ENCODE measurements at places on chromosomes 11 and 22. TPM values are rescaled to one million over a fixed set of nuclear protein-coding genes. Genes with fewer than 3 reads are reported as not detected.

DNA sequence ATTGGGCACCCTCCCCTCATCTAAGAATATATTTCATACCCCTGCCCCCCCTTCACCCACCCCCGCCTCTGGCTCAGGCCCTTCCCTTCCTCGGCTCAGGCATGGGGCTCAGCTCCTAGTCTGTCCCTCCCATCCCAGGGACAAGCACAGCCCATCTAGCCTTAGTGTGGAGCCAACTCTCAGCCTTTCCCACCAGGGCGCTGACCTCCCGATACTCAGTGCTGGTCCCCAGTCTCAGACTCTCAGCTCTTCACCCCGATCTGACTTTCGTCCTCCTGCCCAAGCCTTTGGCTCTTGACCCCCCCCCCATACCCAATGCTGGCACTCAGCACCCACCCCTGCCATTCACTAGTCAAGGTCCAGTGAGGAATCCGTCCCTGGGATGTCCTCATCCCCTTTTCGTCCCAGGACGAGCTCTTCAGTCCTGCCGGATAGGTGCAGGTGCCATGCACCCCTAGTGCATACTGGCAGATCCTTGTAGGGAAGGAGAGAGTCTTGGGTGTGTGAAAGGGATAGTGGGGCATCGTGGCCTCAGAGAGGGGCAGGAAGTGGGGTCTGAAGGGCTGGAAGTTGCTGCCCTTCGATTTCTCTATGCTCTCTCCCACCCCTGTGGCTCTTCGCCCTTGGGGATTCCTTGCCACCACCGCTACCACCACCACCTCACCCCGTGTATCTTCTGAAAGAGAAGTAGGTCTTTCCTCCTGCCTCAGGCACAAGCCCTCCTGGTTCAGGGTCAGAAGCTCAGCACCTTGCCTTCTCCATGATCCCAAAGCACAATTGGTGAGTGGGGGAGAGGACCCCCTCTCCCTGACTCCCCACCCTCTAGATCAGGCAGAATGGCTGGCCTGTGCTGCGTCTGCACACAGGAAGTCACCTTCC, 2.4 kb downstream of the TPBGL start:
- DNase-seq = no peak

GRCh38 chr22:39360242-39360641, 10.5 kb downstream of the SYNGR1 start:
- no peak for DNase-seq

MOGAT2 gene
- 1.1 TPM for polyA plus RNA-seq

DNA sequence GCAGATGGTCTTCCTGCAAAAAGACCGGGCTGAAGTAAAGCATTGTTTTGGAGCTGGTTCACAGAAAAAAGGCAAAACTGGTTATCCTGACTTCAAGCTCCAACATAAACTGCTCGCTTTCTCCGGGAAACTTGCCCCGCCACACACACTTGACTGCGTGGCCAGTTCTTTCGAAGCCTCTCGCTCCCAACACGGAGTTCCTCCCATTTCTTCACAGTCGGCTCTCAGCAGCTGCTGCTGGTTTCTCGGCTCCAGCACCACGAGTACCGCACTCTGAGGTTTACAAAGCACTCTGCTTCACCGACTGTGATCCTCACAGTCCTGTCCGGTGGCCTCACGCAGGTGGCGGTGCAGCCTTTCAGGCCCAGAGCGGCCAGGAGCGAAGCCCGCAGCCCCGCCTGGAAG, 264 bp downstream of the CHEK1 start:
- DNase-seq = no peak

DNA sequence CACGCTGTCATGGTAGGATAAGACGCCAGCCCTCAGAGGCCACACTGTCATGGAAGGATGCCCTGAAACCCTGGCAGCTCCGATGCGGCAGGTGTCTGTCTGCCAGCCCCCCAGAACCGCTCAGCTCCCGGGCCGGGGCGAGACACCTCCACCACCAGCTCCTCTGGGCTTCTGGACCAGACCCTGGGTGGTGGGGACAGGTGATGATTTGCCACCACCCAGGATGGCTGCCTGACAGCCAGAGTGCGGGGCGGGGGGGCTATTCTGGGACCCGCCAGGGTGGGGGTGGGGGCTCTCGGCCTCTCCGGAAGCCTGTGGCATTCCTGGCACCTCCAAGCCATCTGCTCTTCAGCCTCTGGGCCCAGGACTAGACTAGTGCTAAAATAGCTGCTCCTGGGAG, 9.4 kb downstream of the PHLDA2 start:
- DNase-seq = no peak

ZNF70 gene
- 8.1 TPM for polyA plus RNA-seq

GRCh38 chr22:42862045-42862734, 5.1 kb upstream of the ARFGAP3 start:
- DNase-seq = no peak

DNA sequence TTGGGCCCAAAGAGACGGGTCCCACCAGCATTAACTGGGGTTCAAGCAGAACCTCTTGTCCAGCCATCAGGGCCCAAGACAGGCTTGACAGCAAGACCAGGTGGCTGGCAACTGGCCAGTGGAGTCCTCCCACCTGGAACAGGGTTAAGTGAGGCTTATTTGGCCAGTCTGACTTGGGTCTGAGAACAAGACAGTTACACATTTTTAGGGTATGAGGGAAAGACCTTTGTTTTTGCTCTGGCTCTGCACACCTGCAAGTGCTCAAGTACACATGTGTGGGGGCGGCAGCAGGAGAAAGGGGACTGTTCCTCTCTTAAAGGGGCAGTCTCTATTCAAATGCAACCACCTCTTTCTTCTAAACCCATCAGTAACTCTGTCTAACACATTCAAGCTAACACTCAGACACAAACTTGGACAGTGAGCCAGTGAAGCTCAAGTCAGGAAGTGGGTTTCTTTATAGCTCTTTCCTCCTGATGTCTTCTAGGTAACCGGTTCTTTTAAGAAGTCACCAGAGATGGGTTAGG, 116.2 kb downstream of the ETS1 start:
- no peak for DNase-seq

DNA sequence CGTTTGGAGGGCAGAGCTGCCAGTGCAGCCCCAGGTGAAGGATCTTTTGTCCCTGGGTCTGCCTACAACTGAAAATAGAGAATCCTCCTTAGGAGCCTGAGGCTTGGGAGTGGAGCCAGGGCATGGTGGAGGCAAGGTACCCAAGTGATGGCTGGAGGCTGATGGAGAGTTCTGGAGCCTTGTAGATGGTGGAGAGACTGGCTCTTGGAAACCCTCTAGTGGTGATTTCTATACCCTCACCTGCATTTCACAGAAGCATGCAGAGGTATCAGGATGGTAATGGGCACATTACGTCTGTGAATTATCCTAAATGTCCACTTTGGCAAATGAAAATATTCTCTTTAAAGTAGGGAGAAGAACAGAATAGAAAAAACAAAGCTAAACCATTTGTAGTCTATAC, 44.4 kb downstream of the INSC start:
- DNase-seq = no peak

- no peak for DNase-seq
Measured at GRCh38 chr11:31059529-31059928, 310.0 kb downstream of the DCDC1 start.

GRCh38 chr22:26124991-26125725, 44.1 kb upstream of the SEZ6L start:
- no peak for DNase-seq

PDE2A gene
- 13.6 TPM for polyA plus RNA-seq

- DNase-seq = no peak
Measured at GRCh38 chr22:47734511-47734910, 972.1 kb downstream of the TBC1D22A start.

GRIA4 gene
- 0.75 TPM for polyA plus RNA-seq

NR1H3 gene
- 43.0 TPM for polyA plus RNA-seq
